ENCODE measurements at places on chromosomes 1 and 21.
A peak's percentile ranks its signal among the peaks of the same experiment; 100 is the strongest.

GRCh38 chr21:15695241-15695640 lies 34.5 kb upstream of the USP25 start:
- no peak for DNase-seq

- DNase-seq, result no peak
Observed at GRCh38 chr1:46184920-46185658, 8.8 kb upstream of the P3R3URF start.

GRCh38 chr1:239944666-239945065 lies 147.0 kb upstream of the FMN2 start:
- no peak for DNase-seq

DNA sequence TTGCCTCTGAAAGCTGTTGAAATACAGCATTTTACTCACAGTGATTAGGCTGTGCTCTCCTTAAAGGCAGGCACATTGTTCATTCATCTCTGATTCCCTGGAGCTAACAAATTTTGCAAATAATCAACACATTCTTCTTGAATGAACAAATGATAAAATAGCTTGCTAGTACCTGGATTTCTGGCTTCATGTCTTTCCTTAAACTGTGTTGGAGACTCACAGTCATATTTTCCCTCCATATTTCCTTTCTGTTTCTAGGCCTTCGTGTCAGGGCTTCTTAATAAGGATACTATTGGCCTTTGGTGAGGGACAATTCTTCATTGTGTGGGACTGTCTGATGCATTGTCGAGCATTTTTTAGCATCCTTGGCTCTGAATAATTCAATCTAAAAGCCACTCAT lies 9.7 kb downstream of the HSD11B1 start:
- no peak for DNase-seq

GRCh38 chr1:57719274-57719673 lies 295.4 kb upstream of the DAB1 start:
- no peak for DNase-seq

DNA sequence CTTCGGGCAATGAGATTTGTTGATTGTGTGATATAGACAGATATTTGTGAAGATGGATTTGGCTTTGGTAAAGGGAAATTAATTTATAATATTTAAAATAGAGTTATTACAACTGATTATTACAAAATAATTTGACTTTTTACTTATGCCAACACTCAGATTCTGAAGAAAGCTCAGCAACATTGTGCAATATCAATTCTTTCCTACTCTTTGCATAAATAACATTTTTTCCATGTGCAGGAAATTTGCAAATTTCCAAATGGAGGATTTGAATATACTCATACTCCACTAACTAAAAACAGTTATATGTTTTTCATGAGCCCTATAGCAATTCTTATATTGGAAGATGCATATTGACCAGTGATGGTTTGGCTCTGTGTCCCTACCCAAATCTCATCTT lies 676.4 kb upstream of the ADAMTS5 start:
- no peak for DNase-seq

GRCh38 chr1:155126556-155127104 lies 1.0 kb upstream of the EFNA1 start:
- DNase-seq, result peak; percentile 74

- DNase-seq, result no peak
Observed at GRCh38 chr1:192793983-192794767, 14.7 kb upstream of the RGS2 start.

DNA sequence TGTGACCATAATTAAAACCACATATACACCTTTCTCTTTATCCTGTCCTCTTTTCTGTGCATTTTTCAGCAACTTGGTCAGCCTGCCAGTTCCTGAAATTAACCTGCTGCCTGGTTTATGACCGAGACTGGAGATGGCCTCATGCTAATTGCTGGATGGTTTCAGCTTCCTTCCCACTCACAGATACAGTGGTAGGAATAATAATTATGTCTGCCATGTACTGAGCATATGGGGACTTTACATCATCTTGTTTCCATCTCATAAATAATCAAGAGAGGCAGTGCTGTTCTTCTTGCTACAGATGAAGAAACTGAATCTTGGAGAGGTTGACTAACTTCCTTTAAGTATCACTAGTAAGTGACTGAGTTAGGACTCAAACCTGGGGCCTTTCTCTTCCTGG lies 148.2 kb downstream of the NOS1AP start:
- DNase-seq, result no peak

- DNase-seq, result no peak
Observed at GRCh38 chr1:225763716-225764548, 13.7 kb upstream of the SRP9 start.

- DNase-seq, result no peak
Observed at GRCh38 chr1:29786195-29786594, 549.9 kb downstream of the PTPRU start.

DNA sequence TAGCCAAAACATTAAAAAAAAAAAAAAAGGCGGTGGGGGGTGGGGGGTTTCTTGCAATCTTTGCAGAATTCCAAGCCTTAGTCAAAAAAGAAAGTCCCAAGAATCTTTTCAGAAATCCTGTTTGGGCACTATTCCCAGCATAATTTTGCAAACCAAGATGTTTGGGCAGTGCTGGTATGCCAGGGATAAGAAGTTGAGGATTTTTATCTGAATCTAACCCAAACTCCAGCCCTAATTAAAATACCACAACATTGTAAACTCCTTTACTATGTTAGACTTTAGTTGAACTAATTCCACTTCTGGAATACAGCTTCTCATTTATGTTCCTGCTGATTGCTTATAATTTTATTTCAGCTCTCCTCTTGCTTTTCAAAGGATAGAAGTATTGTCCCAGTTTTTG lies 504.1 kb upstream of the ADGRL2 start:
- no peak for DNase-seq

DNA sequence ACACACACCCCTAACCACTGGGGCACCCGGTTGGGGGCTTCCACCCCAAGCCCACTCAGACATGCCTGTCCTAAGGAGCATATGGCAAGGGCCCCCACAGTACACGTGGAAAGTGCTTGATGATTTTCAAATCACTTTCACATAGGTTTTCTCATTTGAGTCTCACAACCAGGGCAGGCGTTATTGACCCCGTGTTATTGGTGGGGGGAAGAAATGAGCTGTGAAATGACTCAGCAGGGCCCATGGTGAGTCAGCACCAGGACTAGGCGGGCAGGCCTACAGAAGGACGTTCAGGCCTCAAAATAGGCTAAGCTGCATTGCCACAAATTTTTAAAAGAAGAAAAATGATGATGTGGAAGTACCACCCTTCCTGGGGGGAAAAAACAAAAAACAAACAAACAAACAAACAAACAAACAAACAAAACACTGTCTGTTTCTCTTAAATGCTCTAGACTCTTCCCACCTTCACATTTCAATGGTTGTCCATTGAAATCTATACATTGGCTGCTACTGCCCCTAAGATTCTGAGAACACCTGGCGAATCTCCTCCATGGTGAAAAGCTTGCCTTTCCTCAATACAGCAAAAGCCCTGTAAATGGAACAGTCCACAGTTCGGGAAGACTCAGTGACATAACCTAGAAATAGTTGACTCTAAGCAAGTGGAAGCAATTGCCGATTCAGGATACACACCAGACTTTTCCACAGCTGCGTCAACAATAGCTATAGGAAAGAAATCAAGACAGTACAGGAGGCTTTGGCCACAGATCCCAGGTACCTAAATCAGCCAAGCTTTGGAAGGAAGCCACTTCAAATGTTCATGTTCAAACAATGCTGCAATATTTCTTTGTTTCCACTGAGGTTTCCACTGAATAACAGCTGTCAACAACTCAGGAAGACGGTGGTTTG lies 234.7 kb downstream of the TOMM20 start:
- DNase-seq, result peak; percentile 92

DNA sequence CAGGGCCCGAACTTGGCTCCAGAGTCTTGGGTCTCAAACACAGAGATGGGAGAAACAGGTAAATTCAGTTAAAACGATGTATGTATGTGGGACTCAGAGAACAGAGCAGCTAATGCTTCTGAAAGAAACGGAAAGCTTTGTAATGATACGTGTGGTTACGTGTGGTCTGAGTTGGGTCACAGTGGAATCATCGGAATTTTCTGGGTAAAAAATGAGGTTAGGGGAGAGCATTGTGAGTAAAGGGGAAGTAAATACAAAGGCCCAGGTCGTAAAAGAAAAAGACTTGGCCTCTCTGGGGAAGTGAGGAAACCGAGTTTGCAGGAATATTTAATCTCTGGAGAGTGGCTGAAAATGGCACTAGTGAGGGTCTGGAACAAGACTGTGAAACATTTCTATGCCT lies 8.3 kb downstream of the NHLH2 start:
- no peak for DNase-seq
